ENCODE measurements at places on chromosomes 4 and X.

DNA sequence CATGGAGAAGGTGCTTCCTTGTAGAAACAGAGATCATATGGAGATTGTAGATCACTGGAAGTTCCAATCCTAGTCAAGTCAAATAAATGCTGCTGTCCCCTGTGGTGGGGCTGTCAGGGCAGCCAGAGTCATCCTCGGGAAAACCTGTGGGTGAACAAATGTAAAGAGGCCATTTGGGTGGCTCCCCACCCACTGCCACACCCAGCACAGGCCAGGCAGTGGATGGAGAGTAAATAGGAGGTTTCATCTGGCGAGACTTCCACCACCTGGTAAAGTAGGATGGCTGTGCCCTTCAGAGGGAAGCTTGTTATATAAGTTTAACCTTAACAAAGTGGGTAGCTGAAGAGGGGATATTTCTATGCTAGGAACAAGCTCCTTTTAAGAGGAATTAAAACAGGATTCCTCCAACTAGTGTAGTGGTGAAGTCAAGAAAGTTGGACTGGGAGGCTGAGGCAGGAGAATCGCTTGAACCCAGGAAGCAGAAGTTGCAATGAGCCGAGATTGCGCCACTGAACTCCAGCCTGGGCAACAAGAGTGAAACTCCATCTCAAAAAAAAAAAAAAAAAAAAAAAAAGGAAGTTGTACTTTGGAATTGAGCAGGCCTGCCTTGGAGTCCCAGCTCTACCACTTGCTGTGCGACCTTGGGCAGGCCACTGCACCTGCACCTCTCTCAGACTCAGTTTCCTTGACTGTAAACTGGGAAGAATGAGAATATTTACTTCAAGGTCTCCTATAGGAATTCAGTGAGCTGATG is 273.7 kb downstream of the PTTG2 start:
- DNase-seq = no peak
- H3K36me3 ChIP-seq = no peaks in the 10 kb centered on the region
- no peak overlapping the region for H3K27ac ChIP-seq
- no peaks in the 10 kb centered on the region for H3K27me3 ChIP-seq

- H3K36me3 ChIP-seq = no peaks in the 10 kb centered on the region
- no peak for DNase-seq
- peaks cover 27% of the 10 kb centered on the region for H3K4me1 ChIP-seq
- H3K27me3 ChIP-seq = peaks cover 3% of the 10 kb centered on the region
Observed at GRCh38 chrX:47145395-47146120, 537 bp downstream of the RBM10 start.

DNA sequence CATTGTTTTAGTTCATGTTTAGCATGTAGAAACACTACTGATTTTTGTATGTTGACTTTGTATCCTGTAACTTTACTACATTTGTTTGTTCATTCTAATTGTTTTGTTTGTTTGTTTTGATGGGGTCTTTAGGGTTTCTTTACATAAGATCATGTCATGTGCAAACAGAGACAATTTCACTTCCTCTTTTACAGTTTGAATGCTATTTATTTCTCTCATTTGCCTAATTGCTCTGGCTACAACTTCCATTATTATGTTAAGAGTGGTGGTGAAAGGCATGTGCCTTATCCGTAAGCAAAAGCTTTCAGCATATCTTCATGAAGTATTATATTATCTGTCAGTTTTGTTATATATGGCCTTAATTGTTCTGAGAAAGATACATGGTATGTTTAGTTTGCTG is 571.1 kb downstream of the PCDH7 start:
- H3K27ac ChIP-seq = no peak overlapping the region
- no peak overlapping the region for H3K4me3 ChIP-seq
- H3K27me3 ChIP-seq = no peaks in the 10 kb centered on the region
- DNase-seq = no peak
- no peaks in the 10 kb centered on the region for H3K4me1 ChIP-seq

DNA sequence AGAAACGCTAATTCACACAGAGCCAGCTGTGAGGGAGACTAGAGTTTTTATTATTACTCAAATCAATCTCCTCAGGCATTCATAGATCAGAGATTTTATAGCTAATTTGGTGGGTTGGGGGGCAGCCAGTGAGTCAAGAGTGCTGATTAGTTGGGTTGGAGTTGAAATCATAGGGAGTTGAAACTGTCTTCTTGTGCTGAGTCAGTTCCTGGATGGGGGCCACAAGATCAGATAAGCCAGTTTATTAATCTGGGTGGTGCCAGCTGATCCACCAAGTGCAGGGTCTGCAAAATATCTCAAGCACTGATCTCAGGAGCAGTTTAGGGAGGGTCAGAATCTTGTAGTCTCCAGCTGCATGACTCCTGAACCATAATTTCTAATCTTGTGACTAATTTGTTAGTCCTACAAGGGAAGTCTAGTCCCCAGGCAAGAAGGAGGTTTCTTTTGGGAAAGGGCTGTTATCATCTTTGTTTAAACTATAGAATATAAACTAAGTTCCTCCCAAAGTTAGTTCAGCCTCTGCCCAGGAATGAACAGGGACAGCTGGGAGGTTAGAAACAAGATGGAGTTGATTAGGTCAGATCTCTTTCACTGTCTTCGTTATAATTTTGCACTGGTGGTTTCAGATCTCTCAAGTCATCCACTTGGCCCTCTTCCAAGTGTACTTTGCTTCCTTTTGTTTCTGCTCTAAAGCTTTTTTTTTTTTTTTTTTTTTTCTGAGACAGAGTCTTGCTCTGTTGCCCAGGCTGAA is 5.4 kb upstream of the NAA11 start:
- no peak overlapping the region for H3K27ac ChIP-seq
- DNase-seq = no peak
- H3K4me3 ChIP-seq = no peak overlapping the region
- H3K27me3 ChIP-seq = no peaks in the 10 kb centered on the region
- no peaks in the 10 kb centered on the region for H3K4me1 ChIP-seq

DNA sequence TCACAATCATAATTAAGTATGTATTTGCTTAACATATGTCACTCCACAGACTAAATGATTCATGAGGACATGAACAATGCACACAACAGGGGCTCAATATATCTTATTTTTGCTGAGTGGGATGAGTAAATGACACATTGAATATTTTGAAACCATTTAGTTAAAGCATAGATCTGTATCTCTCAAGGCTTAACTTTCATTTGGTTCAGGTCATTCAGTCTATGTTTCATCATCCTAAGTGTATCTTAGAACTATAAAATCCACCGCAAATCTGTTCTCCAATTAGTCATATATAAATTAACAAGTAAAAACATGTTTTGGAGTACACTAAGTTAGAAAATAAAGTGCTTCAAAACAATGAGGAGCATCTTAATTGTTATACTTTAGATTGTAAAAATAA is 45.8 kb downstream of the AREG start:
- no peak overlapping the region for H3K27ac ChIP-seq
- H3K36me3 ChIP-seq = no peaks in the 10 kb centered on the region
- DNase-seq = no peak
- no peaks in the 10 kb centered on the region for H3K27me3 ChIP-seq
- no peak overlapping the region for H3K4me3 ChIP-seq

GRCh38 chr4:21649391-21650090 is 299.0 kb downstream of the KCNIP4 start:
- no peaks in the 10 kb centered on the region for H3K4me1 ChIP-seq
- no peak overlapping the region for H3K27ac ChIP-seq
- no peak overlapping the region for H3K4me3 ChIP-seq
- H3K36me3 ChIP-seq = no peaks in the 10 kb centered on the region
- DNase-seq = no peak

DNA sequence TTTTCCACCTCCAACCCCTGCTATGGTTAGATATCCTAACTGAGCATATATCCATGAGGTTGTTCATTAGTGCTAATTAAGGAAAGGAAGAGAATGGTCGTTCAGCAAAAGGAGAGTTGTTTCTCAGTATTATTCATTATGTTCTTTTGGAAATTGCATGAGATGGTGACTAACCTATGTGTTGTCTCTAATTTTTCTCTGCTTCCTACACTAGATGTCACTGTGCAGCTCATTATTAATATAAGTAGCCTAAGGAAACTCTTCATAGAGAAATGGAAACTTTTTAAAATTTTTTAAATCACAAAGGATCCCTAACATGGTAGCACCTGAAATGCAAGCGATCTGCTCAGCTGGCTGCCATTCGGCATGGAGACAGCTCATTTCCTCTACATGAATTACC is 67.7 kb upstream of the FAM9A start:
- no peak for DNase-seq
- no peaks in the 10 kb centered on the region for H3K27me3 ChIP-seq
- no peaks in the 10 kb centered on the region for H3K36me3 ChIP-seq
- no peak overlapping the region for H3K4me3 ChIP-seq
- H3K4me1 ChIP-seq = no peaks in the 10 kb centered on the region

- H3K4me1 ChIP-seq = no peaks in the 10 kb centered on the region
- H3K27me3 ChIP-seq = no peaks in the 10 kb centered on the region
- DNase-seq = no peak
Observed at GRCh38 chrX:68851082-68851481, 22.3 kb downstream of the EFNB1 start.

Data from left lung (tissue), 14 donors.